Activated B cell treated with CpG ODN at 0.5 μM for 24 hours (primary cell): ENCODE measurements at places on chromosomes 11 and 22. TPM values are rescaled to one million over a fixed set of nuclear protein-coding genes. Genes with fewer than 3 reads are reported as not detected.

LRRC74B gene
- total RNA-seq, result not detected in 2 replicates

GRCh38 chr11:8229299-8230177, 34.1 kb downstream of the LMO1 start:
- H3K4me1 ChIP-seq, result peaks cover under 1% of the 10 kb centered on the region
- no peak overlapping the region for H3K27ac ChIP-seq
- no peak overlapping the region for H3K4me3 ChIP-seq
- no peak for DNase-seq
- no peaks in the 10 kb centered on the region for H3K27me3 ChIP-seq

GRCh38 chr11:1693327-1694063, 3.5 kb upstream of the KRTAP5-6 start:
- peak overlapping the region; percentile 69 for H3K4me3 ChIP-seq
- H3K36me3 ChIP-seq, result no peaks in the 10 kb centered on the region
- H3K4me1 ChIP-seq, result peaks cover 5% of the 10 kb centered on the region
- no peak overlapping the region for H3K27ac ChIP-seq
- peaks cover 25% of the 10 kb centered on the region for H3K27me3 ChIP-seq

PDGFD gene
- 0.17 and 0.53 TPM in 2 replicates for total RNA-seq

GRCh38 chr11:67517784-67518552, 5.3 kb downstream of the CABP2 start:
- no peaks in the 10 kb centered on the region for H3K36me3 ChIP-seq
- H3K27me3 ChIP-seq, result peaks cover 16% of the 10 kb centered on the region
- H3K4me3 ChIP-seq, result no peak overlapping the region
- no peaks in the 10 kb centered on the region for H3K4me1 ChIP-seq
- no peak for DNase-seq

GRCh38 chr11:61509043-61510029, 787 bp downstream of the LRRC10B start:
- peak overlapping the region; percentile 41 for H3K4me3 ChIP-seq
- no peak overlapping the region for H3K27ac ChIP-seq
- peak; percentile 46 for DNase-seq
- H3K27me3 ChIP-seq, result peaks cover 47% of the 10 kb centered on the region
- H3K4me1 ChIP-seq, result peaks cover 10% of the 10 kb centered on the region

CTR9 gene
- total RNA-seq, result 50.6 and 52.8 TPM in 2 replicates

DNA sequence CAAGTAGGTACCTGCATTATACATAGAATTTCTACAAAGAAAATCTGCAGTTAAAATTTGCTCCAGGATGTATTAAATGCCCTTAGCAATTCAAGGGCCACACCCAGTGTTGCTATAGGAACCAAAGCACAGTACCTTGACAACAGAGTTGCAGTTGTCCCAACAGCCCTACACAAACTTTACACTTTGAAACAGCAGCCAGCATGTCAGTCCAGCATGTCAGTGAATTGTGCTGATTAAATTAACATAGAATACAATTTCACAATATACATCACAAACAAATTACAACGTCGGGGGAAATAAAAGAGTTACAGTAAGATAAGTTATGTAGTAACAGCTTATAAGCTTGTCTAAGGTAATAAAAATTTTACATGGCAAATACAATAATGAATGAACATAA, 389.2 kb downstream of the SOX6 start:
- no peaks in the 10 kb centered on the region for H3K27me3 ChIP-seq
- H3K4me3 ChIP-seq, result no peak overlapping the region
- H3K27ac ChIP-seq, result no peak overlapping the region
- no peaks in the 10 kb centered on the region for H3K4me1 ChIP-seq
- H3K36me3 ChIP-seq, result no peaks in the 10 kb centered on the region
- no peak for DNase-seq

SCGB1A1 gene
- not detected in 2 replicates for total RNA-seq

- no peak for DNase-seq
- no peaks in the 10 kb centered on the region for H3K4me1 ChIP-seq
- no peak overlapping the region for H3K27ac ChIP-seq
- no peaks in the 10 kb centered on the region for H3K36me3 ChIP-seq
- no peak overlapping the region for H3K4me3 ChIP-seq
Observed at GRCh38 chr11:35983981-35984380, 40.1 kb downstream of the LDLRAD3 start.

GRCh38 chr22:22201185-22201929, 43.2 kb upstream of the VPREB1 start:
- H3K27ac ChIP-seq, result peak overlapping the region; percentile 80
- no peaks in the 10 kb centered on the region for H3K27me3 ChIP-seq
- DNase-seq, result peak; percentile 58
- H3K4me3 ChIP-seq, result no peak overlapping the region

GRCh38 chr11:3147257-3147619, 17.9 kb downstream of the OSBPL5 start:
- H3K36me3 ChIP-seq, result no peaks in the 10 kb centered on the region
- H3K4me3 ChIP-seq, result no peak overlapping the region
- H3K4me1 ChIP-seq, result no peaks in the 10 kb centered on the region
- no peak for DNase-seq
- no peak overlapping the region for H3K27ac ChIP-seq
- H3K27me3 ChIP-seq, result peaks cover 2% of the 10 kb centered on the region

GRCh38 chr11:47438721-47439120, 10.2 kb downstream of the RAPSN start:
- H3K36me3 ChIP-seq, result no peaks in the 10 kb centered on the region
- no peak overlapping the region for H3K27ac ChIP-seq
- H3K27me3 ChIP-seq, result no peaks in the 10 kb centered on the region
- no peak for DNase-seq
- no peaks in the 10 kb centered on the region for H3K4me1 ChIP-seq
